ENCODE measurements at places on chromosomes 11 and 22.

DNA sequence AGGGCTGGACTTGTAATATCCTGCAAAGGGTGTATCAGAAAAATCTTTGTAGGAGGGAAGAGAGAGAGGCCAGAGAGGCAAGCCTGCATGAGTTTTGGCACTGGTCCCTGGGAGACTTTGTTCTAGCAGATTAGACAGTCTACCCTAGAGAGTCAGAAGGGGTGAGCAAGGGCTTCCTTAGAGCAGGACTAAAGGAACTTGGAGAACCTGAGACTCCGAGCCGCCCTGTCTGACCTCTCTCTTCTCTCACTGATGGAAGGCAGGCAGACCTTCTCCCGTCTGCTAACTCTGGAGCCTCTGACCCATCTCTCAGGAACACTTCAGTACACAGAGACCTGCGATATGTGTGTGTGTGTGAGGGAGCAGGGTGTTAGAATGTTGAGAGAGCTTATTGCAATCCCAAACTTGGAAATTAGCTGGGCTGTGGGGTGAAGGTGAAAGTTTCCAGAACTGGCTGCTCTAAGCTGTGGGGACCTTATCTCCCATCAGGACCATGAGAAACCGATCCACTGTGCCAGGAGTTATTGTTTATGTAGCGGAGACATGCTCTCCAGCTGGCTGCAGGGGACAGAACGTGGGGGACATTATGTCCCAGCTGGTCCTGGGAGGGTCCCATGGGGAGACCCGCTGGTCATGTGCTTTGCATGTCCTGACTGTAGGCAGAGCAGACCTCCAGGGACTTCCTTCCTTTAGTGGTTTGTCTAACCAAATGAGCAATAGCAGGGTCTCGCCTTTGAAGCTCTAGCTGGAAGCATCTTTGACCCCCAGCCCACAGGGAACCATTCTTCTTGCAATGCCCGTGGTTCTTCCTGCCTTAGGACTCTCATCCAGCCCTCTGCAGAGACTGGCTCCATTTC lies 51.1 kb downstream of the TIMP3 start:
- peak; percentile 46 for DNase-seq

DNA sequence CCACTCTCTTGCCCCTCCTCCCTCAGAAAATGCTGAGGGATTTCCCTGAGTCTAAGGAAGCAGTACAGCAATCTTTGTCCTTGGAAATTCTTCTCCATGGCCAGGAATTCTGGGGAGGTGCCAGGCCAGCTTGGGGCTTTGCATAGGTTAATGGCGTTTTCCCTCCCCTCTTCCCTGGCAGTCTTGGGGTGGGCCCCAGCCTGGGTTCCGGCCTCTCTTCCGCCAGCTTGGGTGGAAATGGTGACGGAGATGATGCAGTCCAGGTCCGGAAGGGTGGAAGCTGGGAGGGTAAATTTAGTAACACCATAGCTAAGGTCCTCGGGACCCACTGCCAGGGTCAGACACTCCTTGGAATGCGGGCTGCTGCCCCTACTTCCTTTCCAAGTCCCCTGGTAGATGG lies 5.0 kb downstream of the PHLDB1 start:
- DNase-seq: no peak

GRCh38 chr22:24465566-24465965 lies 29.6 kb upstream of the UPB1 start:
- DNase-seq: no peak

GRCh38 chr22:26707581-26707980 lies 50.2 kb downstream of the MIAT start:
- DNase-seq: no peak

DNA sequence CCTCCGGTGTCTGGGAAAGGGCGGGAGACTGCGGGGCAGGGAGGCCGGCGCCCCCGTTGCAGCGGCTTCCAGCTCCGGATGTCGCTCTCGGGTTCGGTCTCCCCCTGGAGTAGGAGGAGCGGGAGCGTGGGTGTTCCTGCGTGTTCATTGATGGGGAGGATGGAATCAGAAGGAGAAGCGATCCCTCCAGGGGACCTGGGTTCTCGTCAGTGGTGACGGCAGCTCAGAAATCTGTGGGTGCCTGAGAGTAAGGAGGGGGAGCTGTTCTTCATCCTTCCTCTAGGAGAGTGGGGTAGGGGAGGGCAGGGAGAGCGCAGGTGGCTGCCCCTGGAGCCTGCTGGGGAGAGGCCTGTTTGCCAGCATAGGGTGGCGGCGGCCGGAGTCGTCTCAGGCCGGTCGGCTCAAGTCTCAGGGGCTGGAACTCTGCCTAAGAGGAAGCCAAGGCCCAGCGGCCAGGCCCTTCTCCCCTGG lies 1.1 kb downstream of the UBASH3B start:
- DNase-seq: no peak

GRCh38 chr22:23376256-23376655 lies 195.9 kb downstream of the BCR start:
- DNase-seq: no peak

Measured in pons (tissue), 1 donor.